Non-pigmented ciliary epithelial cell (primary cell): ENCODE measurements at places on chromosomes 12 and 14.

DNA sequence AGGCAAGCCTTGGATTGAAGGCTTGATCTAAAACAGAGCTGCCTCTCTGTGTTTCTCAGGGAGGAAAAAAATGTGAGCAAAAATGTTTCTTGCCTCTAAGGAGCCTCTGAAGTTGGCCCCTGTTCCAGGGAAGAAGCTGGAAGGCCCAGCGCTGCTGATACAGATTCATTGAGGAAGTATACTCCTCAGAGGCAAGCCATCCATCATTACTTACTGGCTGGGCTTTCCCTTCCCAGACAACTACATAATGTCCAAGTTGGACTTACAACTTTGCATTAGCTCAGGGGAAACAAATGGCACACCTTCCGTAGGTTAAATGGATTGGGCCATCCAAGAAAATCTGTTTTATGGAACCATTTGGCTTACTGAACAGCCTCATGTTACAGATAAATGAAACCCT is 263.7 kb upstream of the SEL1L start:
- DNase-seq = no peak

DNA sequence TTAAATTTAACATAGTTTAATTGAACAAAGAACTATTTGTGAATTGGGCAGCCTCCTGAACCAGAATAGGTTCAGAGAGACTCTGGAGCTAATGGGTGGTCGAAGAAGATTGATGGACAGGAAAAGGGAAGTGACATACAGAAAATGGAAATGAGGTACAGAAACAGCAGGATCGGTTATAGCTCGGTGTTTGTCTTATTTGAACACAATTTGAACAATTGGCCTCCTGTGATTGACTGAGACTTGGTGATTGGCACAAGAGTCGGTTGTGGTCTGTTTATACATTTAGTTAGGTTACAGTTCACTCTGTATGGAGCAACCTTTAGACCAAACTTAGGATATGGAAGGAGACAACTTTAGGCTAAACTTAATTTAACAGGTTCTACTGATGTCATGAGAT is 18.4 kb upstream of the CFL2 start:
- DNase-seq = no peak

- DNase-seq = no peak
Measured at GRCh38 chr14:100173353-100173752, 13.9 kb upstream of the DEGS2 start.

DNA sequence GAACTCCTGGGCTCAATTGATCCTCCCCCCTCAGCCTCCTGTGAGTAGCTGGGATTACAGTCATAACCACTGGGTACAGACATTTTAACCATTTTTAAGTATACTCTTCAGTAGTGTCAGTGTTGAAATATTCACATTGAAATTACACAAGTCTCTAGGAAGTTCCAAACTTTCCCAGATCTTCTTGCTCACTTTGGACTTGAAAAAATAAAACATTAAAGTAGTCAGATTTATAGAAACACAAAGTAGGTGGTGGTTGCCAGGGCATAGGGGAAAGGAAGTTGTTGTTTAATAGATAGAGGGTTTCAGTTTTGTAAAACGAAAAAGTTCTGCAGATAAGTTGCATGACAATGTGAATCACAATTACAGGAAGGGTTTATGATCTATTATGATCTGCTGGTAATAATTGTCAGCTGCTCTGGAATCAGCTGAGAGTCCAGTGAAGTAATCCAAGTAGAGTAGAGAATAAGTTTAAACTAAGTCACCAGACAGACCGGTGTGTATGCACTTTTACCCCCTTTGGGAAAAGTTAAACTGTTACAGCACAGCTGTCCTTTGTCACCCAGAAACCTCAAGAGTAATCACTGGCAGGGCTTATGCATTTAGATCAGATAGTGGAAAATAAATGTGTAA is 27.4 kb downstream of the PCNX1 start:
- DNase-seq = no peak

GRCh38 chr12:130422676-130423075 is 85.0 kb downstream of the PIWIL1 start:
- DNase-seq = no peak

DNA sequence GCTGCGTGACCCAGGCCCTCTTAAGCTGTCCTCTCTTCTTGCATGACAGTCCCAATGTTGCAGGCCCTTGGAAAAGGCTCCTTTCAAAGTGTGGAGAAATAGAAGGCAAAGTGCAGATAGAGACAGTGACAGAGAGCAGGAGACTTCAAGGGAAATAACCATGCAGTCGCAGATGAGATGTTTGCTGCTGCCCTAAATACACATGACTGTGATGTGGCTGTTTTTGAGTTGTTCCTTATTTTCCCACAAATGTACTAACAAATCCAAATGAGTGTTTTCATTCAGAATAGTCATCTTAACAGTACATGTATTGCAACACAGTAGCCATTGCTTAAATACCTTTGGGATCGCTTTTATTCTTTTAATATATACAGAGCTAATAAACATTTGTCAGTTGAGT is 101.6 kb downstream of the SLC15A5 start:
- DNase-seq = no peak

DNA sequence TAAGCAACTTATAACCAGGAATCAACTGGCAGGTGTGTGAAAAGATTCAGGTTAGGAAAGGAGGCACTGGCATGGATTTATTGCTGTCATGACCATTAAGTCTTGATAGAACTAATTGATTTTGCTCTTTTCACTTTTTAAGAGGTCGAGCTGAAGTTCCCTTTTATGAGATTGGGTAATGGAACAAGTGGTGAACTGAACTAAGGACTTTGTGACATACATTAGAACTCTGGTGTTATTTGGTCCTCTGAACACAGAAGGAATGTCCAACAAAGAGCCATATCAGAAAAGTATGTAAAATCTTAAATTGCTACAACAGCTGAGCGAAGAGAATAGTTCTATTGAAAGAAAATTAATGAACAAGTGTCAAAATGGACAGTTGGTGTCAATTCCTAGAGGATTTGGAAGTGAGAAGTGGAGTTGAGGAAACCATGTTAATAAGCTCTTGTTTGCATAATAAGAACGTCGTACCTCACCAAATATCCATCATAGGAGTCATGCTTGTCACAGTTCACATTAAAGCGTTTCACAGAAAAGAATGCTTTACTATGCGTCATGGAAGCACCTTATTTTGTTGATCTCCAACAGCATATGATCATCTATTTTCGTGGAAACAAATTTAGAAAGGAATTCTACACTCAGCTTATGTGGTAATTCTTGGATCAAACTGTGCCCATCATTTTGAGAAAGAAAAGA is 8.4 kb upstream of the MYF6 start:
- no peak for DNase-seq
